Fibroblast of the aortic adventitia (primary cell): ENCODE measurements at places on chromosomes 7 and 10. TPM values are rescaled to one million over a fixed set of nuclear protein-coding genes. Genes with fewer than 3 reads are reported as not detected.

TUBAL3 gene
- total RNA-seq = not detected in 2 replicates

LRRTM3 gene
- under 0.01 TPM in 1 of 2 replicates, not detected in the other for total RNA-seq

BLNK gene
- not detected in 2 replicates for total RNA-seq

CLEC2L gene
- not detected in 2 replicates for total RNA-seq

CALML3 gene
- total RNA-seq = not detected in 2 replicates

FGL2 gene
- total RNA-seq = 39.3 and 64.4 TPM in 2 replicates

GNAT3 gene
- not detected in 2 replicates for total RNA-seq

CTAGE8 gene
- total RNA-seq = 6.2 TPM in 1 of 2 replicates, not detected in the other

INHBA gene
- total RNA-seq = 14.7 and 20.0 TPM in 2 replicates

EMX2 gene
- 0.18 and 1.1 TPM in 2 replicates for total RNA-seq

TSPAN33 gene
- total RNA-seq = not detected in 2 replicates

LRRC17 gene
- total RNA-seq = 95.6 and 131 TPM in 2 replicates

MYO3A gene
- total RNA-seq = not detected in 2 replicates
